SIG-M5 (cell line): ENCODE measurements at places on chromosomes 7 and 10.

- no peak for DNase-seq
Observed at GRCh38 chr7:25885057-25885576, 266.9 kb upstream of the NFE2L3 start.

- DNase-seq: no peak
Observed at GRCh38 chr7:90560730-90561129, 35.4 kb upstream of the CDK14 start.

- DNase-seq: no peak
Observed at GRCh38 chr7:16403475-16403874, 17.9 kb downstream of the CRPPA start.

GRCh38 chr10:122508021-122508420 lies 46.7 kb downstream of the HTRA1 start:
- DNase-seq: no peak

- DNase-seq: no peak
Observed at GRCh38 chr10:3494131-3494837, 290.7 kb downstream of the KLF6 start.

- DNase-seq: no peak
Observed at GRCh38 chr10:79159785-79160184, 91.0 kb downstream of the ZMIZ1 start.

- DNase-seq: no peak
Observed at GRCh38 chr10:6070660-6071059, 8.5 kb upstream of the IL2RA start.
